Omental fat pad (tissue), 4 donors: ENCODE measurements at places on chromosomes 12 and 14.

GRCh38 chr12:24615967-24616411 is 332.9 kb downstream of the BCAT1 start:
- no peak for DNase-seq

DNA sequence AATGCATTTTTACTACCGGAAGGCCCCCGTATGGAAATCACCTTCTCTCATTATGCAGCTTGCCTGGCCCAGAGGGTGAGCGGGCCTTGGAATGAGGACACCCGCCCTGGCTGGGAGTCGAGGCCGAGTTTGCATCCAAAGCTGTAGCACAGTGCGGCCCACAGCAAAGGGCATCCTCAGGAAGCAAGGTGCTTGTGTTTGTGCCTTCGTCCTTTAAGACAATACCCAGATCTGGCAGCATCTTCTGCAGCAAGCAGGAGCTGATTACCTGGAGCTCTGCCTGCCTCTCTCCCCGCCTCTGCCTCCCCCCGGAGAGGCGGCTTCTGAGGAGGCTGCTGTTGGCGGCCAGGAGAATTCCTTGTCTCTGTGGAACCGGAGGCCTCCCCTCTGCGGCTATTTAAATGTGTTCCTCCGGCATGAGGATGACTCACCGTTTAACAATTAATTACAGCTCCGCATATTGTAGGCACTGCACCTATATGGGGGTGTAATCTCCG is 145.3 kb downstream of the CACNA1C start:
- DNase-seq: no peak

GRCh38 chr14:96624661-96625425 is 122.7 kb downstream of the PAPOLA start:
- no peak for DNase-seq

DNA sequence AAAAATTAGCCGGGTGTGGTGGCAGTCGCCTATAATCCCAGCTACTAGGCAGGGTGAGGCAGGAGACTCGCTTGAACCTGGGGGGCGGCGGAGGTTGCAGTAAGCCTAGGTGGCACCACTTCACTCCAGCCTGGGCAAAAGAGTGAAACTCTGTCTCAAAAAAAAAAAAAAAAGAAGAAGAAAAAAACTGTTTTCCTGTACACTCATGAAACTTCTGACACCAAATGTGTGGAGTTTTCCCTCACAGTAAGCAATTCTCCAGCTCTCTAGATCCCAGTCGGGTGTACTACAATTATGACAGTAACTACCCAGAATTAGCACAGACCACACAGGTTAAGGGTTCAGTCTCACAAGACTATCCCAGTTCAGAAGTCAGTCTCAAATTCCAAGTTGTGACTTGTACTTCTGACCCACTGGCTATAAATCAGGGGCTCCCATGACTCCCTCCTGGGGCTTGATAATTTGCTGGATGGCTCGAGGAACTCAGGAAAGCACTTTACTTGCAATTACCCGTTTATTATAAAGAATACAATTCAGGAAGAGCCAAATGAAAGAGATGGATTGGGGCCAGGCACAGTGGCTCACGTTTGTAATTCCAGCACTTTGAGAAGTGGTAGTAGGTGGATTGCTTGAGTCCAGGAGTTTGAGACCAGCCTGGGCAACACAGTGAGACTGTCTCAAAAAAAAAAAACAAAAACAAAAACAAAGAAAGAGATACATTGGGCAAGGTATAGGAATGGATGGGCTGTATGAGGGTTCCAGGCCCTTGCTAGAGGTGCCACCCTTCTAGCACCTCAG is 12.4 kb upstream of the ARF6 start:
- DNase-seq: no peak

GRCh38 chr12:5796171-5796958 is 148.7 kb downstream of the ANO2 start:
- DNase-seq: no peak

- no peak for DNase-seq
These were observed 32.7 kb downstream of the MYF5 start for GRCh38 chr12:80749456-80749855.

GRCh38 chr12:102501773-102502172 is 21.4 kb upstream of the IGF1 start:
- DNase-seq: no peak

DNA sequence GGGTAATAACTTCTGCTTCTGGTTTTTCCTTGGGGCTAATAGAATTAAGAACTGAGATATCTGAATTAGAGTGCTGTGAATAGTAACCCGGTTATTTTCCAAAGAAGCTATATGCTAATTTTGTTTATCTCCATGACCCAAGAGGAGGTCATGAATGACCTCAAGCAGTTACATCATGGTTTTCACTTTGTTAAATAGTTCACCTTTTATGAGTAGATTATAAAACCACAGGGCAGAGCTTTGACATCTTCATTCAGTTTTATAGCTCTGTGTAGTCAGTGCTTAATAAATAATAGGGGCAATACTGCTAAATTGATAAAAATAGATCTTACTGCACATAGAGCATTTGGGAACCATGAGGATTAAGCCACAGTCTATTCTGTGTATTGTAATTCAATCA is 462.2 kb downstream of the LRIG3 start:
- no peak for DNase-seq

- no peak for DNase-seq
These were observed 54.7 kb downstream of the DYNC1H1 start for GRCh38 chr14:102019006-102019540.
